ENCODE measurements at places on chromosomes 16 and 17. TPM values are rescaled to one million over a fixed set of nuclear protein-coding genes. Genes with fewer than 3 reads are reported as not detected.

Gene WFIKKN2
- total RNA-seq: not detected

Gene CDH3
- not detected for total RNA-seq

Gene CLDN9
- not detected for total RNA-seq

Gene CA7
- total RNA-seq: not detected

Gene CLDN6
- total RNA-seq: not detected

Gene HSF4
- 7.6 TPM for total RNA-seq

Gene MSLN
- not detected for total RNA-seq

Gene ATP6V0C
- 147 TPM for total RNA-seq

Gene LGALS9B
- total RNA-seq: not detected

Gene PIGQ
- total RNA-seq: 50.8 TPM

Gene CAVIN1
- 0.78 TPM for total RNA-seq

Gene ARRB2
- 183 TPM for total RNA-seq

Gene PIPOX
- 1.6 TPM for total RNA-seq

Gene ZG16
- total RNA-seq: not detected

Gene NEUROD2
- not detected for total RNA-seq

Gene PRDM7
- not detected for total RNA-seq

Gene SHCBP1
- 40.1 TPM for total RNA-seq

Gene ASPA
- not detected for total RNA-seq

Gene CDRT15L2
- total RNA-seq: not detected

Gene NPIPB9
- total RNA-seq: 0.67 TPM

Gene GPRC5C
- 0.44 TPM for total RNA-seq

Gene IL32
- 1,123 TPM for total RNA-seq

Gene GINS3
- total RNA-seq: 25.9 TPM

Gene NXN
- total RNA-seq: 0.25 TPM

Gene ZNF205
- 0.23 TPM for total RNA-seq

Gene TNFRSF17
- not detected for total RNA-seq

Gene OR2C1
- not detected for total RNA-seq

Gene HNF1B
- 1.1 TPM for total RNA-seq

Gene SLC5A2
- total RNA-seq: not detected

Gene GNGT2
- total RNA-seq: 25.7 TPM

Gene ZNF624
- 3.2 TPM for total RNA-seq

Gene CDH8
- not detected for total RNA-seq

Gene IKZF3
- total RNA-seq: 93.0 TPM

Gene IL17C
- not detected for total RNA-seq

Gene ST6GALNAC2
- total RNA-seq: not detected

Gene WNK4
- total RNA-seq: 0.38 TPM

Gene MEIOC
- total RNA-seq: 0.15 TPM

Gene SMCR8
- 21.6 TPM for total RNA-seq

Gene KRTAP4-6
- not detected for total RNA-seq

Gene MT1A
- total RNA-seq: not detected

Gene PITPNC1
- 40.8 TPM for total RNA-seq

Gene KRTAP4-3
- not detected for total RNA-seq

Gene TMEM208
- total RNA-seq: 61.7 TPM

Gene NAGS
- total RNA-seq: 1.1 TPM

Gene DPEP2
- 1.5 TPM for total RNA-seq

Gene TMEM238L
- total RNA-seq: not detected

Gene SLFN5
- 13.2 TPM for total RNA-seq

All from activated CD8-positive, alpha-beta memory T cell treated with anti-CD3 and anti-CD28 coated beads for 36 hours (primary cell).